ENCODE measurements at places on chromosomes 4 and X.

- DNase-seq, result no peak
Observed at GRCh38 chr4:38230821-38231563, 270.8 kb downstream of the PTTG2 start.

DNA sequence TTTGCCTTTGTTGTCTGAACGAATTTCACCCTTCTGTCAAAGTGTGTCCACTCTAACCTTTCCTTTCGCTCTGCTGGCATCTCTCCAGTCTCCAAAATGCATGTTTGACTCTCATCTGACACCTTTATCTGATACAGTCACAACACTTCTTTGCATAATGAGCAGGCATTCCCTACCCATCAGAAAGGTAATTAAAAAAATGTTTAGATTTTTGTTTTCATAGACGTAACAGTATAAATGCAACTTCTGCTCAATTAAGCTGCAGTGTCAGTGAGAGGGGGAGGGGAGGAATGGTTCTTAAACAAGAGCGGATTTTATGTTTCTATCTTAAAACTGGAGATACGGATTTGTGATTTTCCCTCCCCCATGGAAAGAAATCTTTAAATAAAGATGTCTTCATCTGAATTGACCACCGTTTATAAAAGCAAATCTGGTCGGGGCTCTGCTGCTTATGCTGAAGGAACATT, 70.2 kb downstream of the CXXC4 start:
- DNase-seq, result no peak

GRCh38 chrX:133045986-133046385, 50.9 kb downstream of the USP26 start:
- DNase-seq, result no peak

DNA sequence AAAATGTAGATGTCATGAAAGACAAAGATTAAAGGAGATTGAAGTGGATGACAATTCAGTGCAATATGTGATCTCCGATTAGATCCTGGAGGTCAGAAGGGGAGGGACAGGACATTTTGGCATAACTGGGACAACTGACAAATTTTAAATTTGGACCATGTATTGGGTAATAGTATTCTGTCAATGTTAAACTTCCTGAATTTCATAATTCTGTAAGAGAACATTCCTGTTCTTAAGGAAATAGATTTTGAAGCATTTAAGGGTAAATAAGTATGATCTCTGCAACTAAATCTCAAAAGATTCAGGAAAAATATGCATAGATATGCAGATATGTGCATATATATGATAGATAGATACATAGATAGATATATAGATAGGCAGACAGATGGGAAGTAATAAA, 11.0 kb downstream of the ODAPH start:
- no peak for DNase-seq

DNA sequence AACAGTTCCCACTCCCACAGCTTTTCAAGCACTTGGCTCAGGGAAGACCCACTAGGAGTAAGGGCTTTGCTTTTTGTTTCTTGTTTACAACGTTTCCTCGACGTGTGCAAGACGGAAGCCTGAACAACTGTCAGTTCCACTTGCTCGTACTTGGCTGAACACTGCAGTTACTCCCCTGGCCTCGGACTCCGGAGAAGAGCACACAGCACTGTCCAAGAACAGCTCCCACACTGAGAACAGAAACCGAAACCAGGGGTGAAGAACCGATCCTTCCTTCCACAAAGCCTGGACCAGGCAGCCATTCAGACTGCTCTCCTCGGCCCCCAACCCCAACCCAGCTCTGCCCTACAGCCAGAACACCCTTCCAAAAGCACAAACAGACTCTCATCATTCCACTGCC, 25.5 kb downstream of the IRF2 start:
- no peak for DNase-seq

DNA sequence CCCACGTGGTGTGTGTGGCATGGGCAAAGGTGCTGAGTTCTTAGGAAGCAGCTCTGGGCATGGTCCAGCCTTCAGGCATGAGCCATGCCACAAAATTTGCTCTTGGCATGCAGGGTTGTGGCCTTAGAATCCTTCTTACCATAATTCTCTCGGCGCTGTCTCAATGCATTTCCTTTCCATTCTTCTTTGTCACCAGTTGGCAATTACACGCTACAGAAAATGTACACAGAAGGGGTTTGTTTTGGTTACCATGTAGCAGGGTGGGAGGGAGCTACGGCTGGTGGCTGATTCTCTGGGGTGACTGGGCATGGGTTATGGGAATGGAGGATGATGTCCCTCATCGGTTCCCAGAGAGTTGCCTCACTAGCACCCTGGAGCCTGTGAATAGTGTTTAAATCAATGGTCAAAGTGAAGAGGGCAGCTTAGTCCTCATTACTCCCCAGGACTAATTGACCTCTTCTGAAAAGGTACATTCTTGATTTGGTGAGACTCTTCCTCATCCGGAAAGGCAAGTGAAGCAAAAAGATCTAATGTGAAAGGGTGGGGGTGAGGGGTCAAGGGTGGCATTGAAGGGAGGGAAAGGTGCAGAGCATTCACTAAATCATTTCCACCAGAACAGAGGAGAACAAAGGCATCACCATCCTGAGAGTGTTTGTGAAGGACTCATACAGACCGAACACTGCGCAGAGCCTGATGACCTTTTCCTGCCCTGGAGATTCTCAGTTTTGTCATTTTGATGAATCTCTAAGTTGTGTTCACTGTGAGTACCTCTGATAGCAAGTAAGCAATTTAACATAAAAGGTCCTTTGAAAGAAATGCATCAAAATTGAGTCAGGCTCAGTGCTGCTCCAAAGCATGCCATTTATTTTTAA, 199.8 kb upstream of the SFRP2 start:
- no peak for DNase-seq

Measured in kidney capillary endothelial cell (primary cell).